ENCODE measurements at places on chromosomes 5 and 9. TPM values are rescaled to one million over a fixed set of nuclear protein-coding genes. Genes with fewer than 3 reads are reported as not detected.

DNA sequence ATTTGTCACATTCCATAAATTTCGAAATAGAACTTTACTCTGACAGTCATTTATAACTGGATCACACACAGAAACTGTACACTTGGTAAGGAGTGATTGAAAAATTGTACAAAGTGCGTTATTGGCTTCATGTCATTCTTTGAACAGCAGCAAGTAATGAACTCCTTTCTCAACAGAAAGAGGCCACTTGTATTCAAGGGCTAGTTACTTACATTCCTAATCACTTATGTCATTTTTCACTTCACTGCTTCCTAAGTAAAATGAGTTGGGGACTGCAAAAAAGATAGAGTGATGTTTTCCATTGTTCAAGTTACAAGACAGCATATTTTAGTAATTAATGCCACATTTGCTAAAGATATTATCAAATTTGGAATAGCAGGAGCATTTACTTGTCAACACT lies 893.2 kb downstream of the DTWD2 start:
- no peak for DNase-seq

GRCh38 chr9:133927041-133927440 lies 65.1 kb downstream of the VAV2 start:
- DNase-seq, result no peak

DNA sequence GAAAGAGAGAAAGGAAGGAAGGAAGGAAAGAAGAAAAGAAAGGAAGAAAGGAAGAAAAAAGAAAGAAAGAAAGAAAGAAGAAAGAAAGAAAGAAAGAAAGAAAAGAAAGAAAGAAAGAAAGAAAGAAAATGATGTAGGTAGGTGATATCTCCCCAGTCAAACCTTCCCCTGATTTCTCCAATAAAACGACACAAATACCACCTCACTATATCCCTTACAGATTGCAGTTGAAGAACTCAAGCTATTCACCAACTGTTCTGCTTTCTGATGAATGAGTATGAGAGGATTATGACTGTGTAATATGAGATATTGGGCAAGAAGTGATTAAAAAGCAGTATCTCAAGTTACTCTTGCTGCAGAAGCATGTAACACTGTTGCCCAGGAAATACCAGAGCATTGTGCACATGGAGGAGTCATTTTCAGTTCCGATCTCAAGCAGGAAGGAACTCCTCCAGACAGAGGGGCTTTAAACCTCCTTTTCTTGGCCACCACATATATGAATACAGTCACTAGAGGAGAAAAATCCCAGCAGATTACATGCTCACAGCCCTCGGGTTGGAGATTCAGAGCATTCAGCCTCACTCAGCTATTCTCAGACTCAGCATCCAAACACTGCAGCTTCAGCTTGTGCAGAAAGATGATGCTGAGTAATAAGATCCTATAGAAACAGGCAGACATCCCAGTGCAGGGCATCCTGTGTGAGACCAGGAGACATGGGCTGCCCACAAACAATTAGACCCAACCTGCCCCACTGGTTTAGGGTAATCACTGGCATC lies 61.4 kb downstream of the UGCG start:
- no peak for DNase-seq

The SV2C gene
- total RNA-seq, result 0.44 TPM

DNA sequence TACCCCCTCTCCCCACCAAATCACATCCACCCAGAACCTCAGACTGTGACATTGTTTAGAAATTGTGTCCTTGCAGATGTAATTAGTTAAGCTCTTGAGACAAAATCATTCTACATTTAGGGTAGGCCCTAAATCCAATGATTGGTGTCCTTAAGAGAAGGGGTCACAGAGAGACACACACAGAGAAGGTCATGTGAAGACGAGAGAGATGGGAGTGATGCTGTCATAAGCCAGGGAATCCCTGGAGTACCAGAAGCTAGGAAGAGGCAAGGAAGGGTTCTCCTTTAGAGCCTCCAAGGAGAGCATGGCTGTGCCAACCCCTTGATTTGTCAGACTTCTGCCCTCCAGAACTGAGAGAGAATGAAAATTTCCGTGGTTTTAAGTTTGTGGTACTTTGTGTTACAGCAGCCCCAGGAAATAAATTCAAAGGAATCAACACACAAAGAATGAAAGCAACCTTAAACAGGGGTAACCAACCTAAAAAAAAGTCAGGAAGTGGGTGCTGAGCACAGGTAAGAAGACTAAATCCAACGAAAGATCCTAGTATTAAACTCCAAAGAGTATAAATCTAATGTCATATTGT lies 33.6 kb downstream of the TIMD4 start:
- DNase-seq, result no peak

The HRH2 gene
- total RNA-seq, result 47.7 TPM

All from left ventricle myocardium inferior (tissue), 1 donor.